ENCODE measurements at places on chromosomes 5 and 9.

GRCh38 chr9:133712221-133713100 is 25.7 kb downstream of the SARDH start:
- H3K27ac ChIP-seq = no peak overlapping the region
- no peak overlapping the region for H3K4me3 ChIP-seq
- no peak for DNase-seq
- no peaks in the 10 kb centered on the region for H3K36me3 ChIP-seq

DNA sequence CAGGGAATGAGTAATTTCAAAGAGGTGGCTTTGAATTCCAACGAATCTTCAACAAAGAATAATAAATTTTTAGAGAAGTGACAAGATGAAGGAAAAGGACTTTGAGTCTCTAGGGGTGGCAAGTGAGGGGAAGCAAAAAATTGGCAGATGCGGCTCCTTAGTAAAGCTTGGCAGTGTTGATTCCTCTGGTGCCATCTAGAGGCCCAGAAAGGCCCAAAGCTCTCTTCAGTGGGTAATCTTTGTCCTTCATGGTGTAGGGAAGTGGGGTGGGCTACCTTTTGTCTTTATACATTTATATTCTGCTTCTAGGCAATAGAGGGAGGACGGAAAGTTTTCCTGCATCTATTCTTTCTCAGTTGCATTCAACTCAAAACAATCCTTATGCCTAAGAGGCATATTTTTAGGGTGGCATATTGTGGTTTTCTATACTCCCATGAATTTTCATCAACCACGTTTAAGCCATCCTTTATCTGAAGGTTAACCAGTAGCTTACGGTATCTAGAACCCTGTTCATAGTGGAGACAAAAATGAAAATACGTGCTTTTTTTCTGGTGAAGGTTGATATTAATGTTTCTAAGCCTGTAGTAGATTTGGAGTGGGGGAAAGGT is 17.5 kb upstream of the ROPN1L start:
- peaks cover 13% of the 10 kb centered on the region for H3K4me1 ChIP-seq
- DNase-seq = peak; percentile 65
- no peak overlapping the region for H3K27ac ChIP-seq
- H3K36me3 ChIP-seq = peaks cover 89% of the 10 kb centered on the region
- H3K4me3 ChIP-seq = no peak overlapping the region
- H3K27me3 ChIP-seq = no peaks in the 10 kb centered on the region

- H3K4me3 ChIP-seq = no peak overlapping the region
- H3K36me3 ChIP-seq = no peaks in the 10 kb centered on the region
- H3K27me3 ChIP-seq = no peaks in the 10 kb centered on the region
- DNase-seq = no peak
- no peak overlapping the region for H3K27ac ChIP-seq
- H3K4me1 ChIP-seq = no peaks in the 10 kb centered on the region
Measured at GRCh38 chr9:8616414-8616813, 816.8 kb upstream of the DMAC1 start.

DNA sequence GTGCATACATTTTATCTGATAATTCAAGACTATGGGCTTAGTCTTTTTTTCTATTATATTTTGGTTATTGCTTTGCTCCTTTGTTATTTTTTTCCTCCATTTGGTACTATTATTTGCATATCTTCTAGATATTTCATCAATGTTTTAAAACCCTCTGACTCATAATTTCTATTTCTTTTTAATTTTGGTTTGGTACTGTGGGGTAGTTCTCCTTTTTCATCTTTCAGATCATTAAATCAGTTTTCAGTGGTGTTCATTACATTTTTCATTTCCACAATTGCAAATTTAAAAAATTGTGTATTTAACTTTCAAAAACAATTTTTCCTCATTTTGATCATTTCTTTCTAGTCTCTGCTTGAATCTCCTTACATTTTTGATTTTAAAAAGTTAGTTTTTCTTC is 7.5 kb upstream of the FRMPD1 start:
- no peaks in the 10 kb centered on the region for H3K4me1 ChIP-seq
- H3K27ac ChIP-seq = no peak overlapping the region
- no peaks in the 10 kb centered on the region for H3K36me3 ChIP-seq

DNA sequence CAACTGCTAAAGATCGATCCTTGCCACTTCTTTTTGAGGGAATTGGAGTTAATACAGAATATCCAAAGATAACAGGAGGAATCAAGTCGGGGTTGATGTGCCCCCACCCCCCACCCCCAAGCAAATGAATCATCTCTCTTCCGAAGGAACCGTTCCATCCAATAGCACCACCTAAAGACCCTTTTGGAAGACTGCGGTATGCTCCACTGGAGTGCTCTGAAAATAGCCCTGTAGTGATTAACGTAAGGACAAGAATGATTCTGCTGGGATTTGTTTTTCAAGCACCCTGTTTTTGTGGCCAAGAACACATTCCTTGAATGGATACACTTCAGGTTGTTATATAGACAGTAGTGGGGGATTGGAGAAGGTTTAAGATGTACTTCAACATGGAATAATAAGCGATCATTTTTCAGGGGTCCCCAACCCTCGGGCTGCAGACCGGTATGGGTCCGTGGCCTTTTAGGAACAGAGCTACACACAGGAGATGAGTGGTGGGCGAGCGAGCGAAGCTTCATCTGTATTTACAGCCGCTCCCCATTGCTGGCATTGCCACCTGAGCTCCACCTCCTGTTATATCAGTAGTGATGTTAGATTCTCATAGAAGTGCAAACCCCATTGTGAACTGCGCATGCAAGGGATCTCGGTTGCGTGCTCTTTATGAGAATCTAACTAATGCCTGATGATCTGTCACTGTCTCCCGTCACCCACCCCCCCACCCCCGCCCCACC is 44.5 kb upstream of the TMEM252 start:
- H3K4me3 ChIP-seq = no peak overlapping the region
- no peak overlapping the region for H3K27ac ChIP-seq
- H3K36me3 ChIP-seq = no peaks in the 10 kb centered on the region
- H3K27me3 ChIP-seq = no peaks in the 10 kb centered on the region

GRCh38 chr5:170220191-170220590 is 12.6 kb upstream of the C5orf58 start:
- DNase-seq = no peak
- no peaks in the 10 kb centered on the region for H3K27me3 ChIP-seq
- H3K4me3 ChIP-seq = no peak overlapping the region
- peaks cover 29% of the 10 kb centered on the region for H3K4me1 ChIP-seq

- no peaks in the 10 kb centered on the region for H3K27me3 ChIP-seq
- no peak overlapping the region for H3K27ac ChIP-seq
- no peaks in the 10 kb centered on the region for H3K36me3 ChIP-seq
Measured at GRCh38 chr5:115366223-115366622, 69.8 kb upstream of the CCDC112 start.
